Stimulated activated CD4-positive, alpha-beta T cell treated with anti-CD3 and anti-CD28 coated beads, Interleukin-15, amount 100 ng/mL, for 1 hour (primary cell): ENCODE measurements at places on chromosomes 3 and 15.

DNA sequence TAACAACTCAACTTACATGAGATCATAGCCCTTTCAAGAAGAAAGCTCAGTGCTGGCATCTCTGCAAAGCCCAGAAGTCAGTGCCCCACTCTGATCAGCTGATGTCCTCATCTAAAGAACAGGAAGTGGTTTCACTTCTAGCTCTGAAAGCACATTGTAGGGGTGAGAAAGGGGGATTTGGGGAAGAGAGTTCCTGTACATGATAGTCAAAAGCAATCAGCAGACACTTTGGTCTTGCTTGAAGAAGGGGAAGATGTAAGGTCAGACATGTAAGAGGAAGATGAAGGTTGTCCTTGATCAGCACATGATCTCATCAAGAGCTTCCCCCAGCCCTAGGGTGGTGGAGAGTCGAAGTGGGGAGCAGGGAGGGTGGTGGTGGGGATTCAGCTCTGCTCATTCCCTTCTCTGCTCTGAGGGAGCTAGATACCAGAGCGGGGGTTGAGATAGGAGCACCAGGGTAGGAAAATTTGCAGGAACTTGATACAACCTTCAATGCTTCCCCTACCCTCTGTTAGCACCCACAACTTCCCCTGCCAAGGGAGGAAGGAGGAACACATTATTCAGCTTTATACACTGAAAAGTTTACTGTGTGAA lies 76.4 kb upstream of the ETV5 start:
- no peak for DNase-seq

DNA sequence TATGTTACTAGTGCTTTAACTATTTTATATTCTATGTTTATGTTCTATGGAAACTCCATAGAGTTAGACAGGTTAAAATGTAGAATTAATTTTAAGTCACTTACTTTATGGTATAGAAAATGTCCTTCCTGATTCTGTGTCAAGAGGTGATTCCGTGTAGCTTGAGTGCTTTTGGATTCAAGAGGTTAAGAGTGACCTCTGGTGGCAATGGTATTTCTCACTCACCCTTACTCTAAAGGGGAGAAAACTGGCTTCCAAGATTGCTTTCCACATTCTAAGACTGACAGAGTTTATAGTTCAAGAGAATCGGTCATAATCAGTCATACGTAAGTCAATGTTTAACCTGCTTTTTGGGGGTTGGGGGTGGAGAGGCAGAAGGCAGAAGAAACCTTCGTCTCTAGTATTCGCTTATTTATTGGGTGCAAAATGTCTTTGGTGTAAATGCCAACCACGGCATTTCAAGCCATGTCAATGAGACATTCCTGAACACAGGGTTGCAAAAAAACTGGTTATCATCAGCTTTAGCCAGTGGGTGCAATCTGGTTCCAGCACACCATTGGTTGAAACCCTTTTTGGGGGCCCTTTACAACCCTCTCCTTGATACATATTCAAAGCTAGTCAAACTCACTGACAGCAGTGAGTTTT lies 92.0 kb upstream of the VGLL3 start:
- no peak for DNase-seq

GRCh38 chr3:9878700-9879099 lies 1.4 kb downstream of the CIDEC start:
- no peak for DNase-seq

- no peak for DNase-seq
These were observed 4.6 kb upstream of the CTNNB1 start for GRCh38 chr3:41194701-41195100.

DNA sequence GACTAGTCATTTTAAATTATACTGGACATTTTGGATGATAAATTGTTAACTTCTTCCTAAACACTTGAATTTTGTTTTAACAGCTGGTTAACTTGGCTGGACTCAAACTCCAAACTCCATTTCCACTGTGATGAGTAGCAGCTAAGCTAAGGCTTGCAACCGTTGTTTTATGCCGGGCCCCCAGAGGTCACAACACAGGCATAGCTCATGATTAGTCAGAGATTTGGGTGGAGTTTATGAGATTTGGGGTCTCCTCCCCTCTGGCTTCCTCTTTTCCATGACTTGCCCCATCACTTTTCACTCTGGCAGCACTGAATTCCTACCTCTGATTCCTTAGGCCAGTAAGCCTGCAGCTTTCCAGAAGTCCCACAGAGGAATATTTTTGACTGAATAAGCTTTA lies 12.8 kb downstream of the THAP10 start:
- no peak for DNase-seq

DNA sequence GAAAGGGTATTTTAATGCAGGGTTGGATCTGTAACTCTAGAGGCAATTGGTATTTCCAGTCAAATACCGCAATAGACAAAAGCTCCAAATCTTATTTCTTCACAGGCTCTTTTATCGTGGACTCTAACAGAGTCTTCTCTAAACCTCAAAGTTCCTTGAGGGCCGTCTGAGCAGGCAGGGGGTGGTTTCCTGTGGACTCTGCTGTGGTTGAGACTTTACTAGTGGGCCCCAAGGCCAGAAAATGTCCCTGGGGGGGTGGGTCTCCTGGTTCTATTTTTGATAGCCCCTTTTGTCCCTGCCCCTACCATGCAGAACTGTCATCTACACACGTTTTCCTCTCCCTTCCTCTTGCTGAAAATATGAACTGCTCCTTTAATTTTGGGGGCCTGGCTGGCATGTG lies 80.1 kb downstream of the ASB7 start:
- no peak for DNase-seq

DNA sequence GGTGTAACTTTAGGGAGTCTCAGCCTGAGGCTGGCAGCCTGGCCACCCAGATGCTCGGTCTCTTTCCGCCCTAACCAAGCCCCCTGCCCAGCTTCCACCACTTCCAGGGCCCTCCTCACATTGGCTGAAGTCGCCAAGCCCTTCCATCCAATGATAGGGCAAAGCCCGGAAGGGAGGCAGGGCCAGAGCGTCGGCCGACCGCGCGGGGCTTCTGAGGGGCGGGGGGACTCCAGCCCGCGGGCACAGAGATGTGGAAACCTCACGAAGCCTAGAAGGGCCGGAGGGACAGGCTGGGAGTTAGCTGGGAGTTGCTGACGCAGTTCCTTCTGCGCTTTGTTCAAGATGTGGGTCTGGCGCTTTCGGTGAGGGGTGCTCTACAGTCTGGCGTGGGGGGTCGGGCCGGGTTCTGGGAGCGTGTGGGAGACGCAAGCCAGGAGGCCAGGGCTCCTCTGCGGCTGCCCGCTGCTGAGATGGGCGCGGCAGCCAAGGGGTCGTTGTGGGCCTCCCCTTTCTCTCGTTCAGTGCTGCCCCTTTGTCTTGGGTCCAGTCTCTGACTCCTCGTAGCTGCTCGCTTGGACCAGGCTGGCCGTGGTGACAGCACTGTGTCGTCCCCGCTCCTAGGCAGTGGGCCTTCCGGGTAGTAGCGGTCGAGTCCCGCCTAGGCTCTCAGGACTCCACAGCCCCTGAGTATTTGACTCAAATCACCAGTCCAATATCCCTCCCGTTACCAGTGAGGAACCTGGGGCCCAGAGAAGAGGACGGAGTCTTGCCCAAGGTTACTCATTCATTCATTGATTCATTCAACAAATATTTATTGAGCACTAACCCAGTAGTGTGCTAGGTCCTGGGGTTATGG lies at the start of gene ZNF660:
Gene ZNF660, plus strand, starts transcription at position 319 of the 856 bp plus-strand sequence. CDS start 9,230 bp downstream, outside the sequence.
- DNase-seq: no peak

GRCh38 chr15:73901126-73901810 lies 25.0 kb upstream of the LOXL1 start:
- DNase-seq: no peak

- no peak for DNase-seq
These were observed 118.8 kb downstream of the ADAMTS9 start for GRCh38 chr3:64568895-64569517.

DNA sequence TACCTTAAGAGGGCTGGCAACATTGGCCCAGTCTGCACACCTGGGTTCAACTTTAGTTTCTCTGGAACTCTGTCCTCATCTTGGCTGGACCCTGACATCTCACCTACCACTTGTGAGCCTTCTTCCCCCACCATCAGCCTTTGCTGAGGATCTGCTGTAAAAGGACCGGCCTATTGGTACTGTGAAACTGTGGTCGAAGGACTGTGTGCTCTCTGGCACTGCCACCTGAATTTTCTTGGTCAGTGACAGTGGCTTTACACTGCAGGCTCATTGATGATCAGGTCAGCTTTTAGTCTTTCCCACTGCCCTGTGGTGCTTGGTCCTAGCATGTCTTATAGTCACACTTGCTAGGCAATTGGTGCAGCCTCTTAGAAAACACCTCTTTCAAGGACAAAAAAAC lies 86.9 kb downstream of the PEX5L start:
- no peak for DNase-seq

DNA sequence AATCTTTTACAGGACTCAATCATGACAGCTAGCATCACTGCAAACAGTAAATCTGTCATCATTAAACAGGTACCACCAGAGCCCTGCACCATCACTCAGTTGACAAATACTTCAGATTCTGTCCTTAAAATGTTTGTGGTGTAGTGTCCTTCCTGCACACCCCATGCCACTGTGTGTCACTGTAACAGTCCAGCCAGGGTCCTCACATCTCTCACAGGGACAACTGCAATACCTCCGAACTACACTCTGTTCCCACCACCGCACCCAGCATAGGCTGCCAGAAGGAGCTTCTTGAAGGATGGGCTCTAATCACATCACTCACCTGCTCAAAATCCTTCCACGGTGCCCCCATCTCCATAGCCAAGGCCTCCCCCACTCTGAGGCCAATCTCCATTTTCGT lies 90.2 kb upstream of the FGF12 start:
- DNase-seq: no peak

GRCh38 chr3:62433396-62433795 lies 60.0 kb upstream of the FEZF2 start:
- no peak for DNase-seq

GRCh38 chr3:170563712-170564423 lies 22.0 kb downstream of the SLC7A14 start:
- no peak for DNase-seq

- no peak for DNase-seq
These were observed 5.1 kb upstream of the SLC27A2 start for GRCh38 chr15:50176869-50177268.

DNA sequence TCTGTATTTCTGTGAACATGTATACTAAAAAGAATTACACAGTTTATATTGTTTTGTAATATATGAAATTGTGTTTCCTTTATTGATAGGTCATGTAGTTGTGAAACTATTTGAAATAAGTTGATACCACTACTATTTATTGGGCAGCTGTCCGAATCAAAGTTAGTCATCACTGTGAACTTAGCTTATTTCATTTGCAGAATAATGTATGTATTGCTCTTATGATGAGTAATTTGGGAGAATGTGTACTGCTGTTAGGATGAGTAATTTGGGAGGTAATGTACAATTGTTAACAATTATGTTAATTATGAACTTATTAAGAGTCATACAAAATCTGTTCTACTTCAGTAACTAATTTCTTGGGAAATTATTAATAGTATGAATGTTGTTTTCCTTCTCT lies 22.2 kb downstream of the FXR1 start:
- DNase-seq: no peak

GRCh38 chr3:62454916-62455315 lies 81.6 kb upstream of the FEZF2 start:
- DNase-seq: no peak

DNA sequence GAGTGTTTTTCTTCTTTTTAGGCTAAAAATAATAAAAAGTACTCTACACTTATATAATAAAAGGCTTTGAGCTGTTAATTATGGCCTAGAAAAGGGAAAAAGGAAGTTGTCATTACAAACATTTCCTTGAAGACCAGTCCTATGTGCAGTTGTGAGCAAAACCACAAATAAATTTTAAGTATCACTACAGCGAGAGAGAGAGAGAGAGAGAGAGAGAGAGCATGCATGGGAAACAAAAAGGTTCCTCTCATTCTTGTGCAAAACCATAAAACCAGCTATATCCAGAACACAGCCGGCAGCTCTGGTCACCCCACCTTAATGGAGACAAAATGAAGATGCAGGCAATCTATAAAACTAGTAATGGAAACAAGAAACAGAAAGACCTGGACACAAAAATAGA lies 33.6 kb downstream of the HEG1 start:
- DNase-seq: no peak

GRCh38 chr15:92165001-92165346 lies 228.7 kb upstream of the ST8SIA2 start:
- no peak for DNase-seq

DNA sequence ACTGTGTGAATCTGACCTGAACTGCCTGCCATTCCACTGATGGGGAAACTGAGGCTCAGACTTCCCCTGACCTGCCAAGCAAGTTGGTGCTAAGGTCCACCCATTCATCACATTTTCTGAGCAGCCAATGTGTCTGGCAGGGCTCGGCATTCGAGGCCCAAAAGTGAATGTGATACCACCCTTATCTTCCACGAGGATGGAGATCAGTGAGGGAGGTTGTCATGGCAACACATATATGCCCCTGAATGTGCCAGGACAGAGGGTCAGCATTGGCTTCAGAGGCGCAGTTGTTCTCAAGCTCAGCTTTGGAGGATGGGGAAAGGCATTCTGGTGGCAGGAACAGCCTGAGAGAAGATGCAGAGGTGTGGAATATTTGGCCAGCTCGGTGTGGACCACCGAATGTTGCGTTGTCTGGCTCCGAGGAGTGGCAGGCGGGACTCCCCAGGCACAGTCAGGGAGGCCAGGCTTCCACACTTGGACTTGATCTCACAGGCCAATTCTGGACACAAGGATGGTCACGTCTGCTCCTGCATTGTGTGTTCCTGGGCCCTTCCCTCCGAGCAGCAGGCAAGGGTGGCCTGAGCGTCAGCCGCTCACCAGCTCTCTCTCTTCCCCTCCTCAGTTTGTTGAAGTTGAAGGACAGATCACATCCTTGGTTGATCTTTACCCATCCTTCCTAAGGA lies 63.4 kb downstream of the GRIP2 start:
- DNase-seq: no peak

DNA sequence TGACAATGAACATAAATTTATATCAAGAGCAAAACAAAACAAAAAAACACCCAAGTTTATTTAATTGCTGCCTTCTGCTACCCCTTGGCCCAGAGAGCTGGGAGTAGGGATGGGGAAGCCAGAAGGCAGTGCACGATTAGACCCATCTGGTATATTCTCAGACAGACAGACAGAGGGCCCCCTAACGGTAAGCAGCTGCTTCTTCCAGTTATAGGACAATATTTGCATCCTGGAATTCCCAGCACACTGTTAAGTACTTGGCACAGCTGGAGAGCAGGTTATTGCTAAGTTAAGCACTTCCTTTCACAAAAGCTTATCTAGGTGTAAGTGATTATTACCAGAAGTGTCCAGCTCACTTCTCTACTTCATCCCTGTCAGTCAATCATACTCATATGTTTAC lies 39.3 kb downstream of the C2CD4B start:
- DNase-seq: no peak

DNA sequence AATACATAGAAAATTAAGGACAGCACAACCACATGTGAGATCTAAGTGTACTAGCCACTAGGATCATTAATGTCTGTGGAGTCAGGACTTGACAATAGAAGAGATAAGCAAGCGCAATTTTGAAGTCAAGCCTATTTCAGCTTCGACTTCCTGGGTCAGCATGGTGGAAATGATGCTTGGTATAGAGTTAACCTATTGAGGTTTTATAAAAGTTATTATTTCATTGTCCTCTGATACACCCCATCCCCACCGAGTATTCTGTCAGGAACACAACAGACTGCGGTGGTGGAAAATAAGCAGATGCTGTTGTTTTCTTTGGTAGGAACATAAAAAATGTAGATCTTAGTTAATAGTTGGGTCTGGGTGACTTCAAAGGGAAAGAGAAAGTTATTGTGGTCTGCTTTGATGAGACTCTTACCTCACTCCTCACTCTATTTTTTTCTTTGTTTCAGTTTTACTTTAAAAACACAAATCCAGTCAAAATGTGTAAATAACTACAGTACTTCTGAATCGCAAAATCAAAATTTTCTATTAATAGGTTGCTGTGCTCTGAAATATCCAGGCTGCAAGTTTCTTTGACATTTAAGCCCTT lies 82.1 kb downstream of the IL5RA start:
- DNase-seq: no peak

- DNase-seq: no peak
These were observed 14.0 kb upstream of the PLA2G4E start for GRCh38 chr15:42034628-42035434.
